RWPE1 (cell line): ENCODE measurements at places on chromosomes 4 and X.
A peak's percentile ranks its signal among the peaks of the same experiment; 100 is the strongest.

GRCh38 chrX:150983521-150984168 lies 510 bp downstream of the HMGB3 start:
- DNase-seq, result no peak

DNA sequence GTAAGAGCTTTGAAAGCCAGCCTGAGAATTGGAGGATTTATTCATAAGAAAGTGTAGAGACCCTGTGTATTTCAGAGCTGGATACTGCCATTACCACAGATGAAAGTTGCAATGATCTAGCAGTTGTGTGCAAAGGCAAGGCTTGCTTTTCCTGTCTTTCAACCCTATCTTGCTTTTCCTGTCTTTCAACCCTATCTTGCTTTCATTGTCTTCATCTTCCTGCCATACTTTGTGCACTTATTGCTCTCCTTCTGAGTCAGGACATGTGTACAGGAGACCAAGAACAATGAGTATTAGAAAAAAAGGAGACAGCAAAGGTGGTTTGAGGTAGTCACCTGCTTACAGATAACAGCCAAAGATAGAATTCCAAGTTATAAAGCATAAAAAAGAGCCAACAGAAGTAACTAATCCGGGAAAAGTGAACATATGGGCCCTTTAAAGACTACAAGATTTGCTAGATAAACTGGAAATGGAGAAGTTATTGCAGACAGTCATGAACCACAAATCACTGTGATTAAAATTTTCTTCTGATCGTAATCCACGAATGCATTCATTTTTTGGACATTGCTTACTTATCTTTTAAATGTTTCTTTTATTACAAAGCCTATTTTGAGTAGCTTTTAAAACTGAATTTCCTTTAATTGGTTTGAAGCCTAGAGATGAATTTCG lies 17.2 kb downstream of the C1QTNF7 start:
- no peak for DNase-seq

- DNase-seq, result no peak
Measured at GRCh38 chr4:185998791-185999190, 70.2 kb upstream of the TLR3 start.

GRCh38 chr4:18022572-18023050 lies 1.1 kb upstream of the LCORL start:
- DNase-seq, result no peak

DNA sequence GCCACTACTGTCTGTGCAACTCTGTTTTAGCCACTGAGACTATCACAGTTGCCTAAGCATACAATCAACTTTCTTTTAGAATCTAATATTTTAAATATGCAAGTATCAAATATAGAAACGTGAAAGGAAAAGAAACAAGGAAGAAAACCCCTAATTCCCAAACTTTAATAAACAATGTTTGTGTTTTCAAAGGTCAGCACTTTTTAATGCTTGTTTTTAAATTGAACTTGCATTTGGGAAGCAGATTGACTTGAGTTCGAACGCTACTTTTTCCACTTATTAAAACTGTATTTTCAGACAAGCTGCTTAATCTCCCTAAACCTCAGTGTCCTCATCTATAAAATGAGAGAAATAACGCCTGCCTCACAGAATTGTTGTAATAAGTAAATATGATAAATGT lies 185.8 kb upstream of the GPC4 start:
- no peak for DNase-seq

DNA sequence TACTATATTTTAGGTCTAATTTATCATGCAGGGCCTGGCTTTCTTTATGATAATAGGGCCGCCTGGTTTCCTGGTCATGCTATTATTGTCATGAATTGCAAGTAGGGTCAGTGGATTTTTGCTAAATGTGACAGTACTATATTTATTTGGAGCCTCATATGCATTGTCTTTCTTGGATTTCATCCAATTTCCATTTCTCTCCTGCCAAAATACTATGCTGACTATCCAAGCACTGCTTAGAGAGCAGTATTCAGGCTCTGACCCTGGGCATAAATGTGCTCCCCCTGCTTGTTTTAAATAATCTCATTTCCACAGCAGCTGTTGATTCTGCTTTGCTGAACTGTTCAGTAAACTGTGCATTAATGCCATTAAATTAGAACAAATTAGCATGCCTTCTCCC lies 269.3 kb downstream of the GPM6A start:
- DNase-seq, result no peak

DNA sequence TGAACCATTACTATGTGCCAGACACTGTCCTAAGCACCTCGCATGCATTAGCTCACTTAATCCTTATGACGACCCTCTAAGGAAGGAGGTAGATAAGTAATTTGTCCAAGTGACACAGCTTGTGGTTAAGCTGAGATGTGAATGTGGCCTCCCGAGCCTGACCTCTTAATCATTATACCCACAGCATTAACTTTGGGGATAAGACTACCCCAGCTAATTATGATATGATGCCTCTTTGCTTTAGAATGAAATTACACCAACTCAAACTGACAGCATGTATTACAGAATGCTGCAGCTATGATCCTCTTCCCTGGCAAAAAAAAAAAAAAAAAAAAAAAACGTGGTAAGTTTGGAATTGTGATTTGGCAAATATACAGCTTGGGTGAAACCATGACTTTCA lies 53.5 kb downstream of the APBB2 start:
- DNase-seq, result peak; percentile 27

- DNase-seq, result no peak
Measured at GRCh38 chr4:40308528-40309122, 26.5 kb upstream of the CHRNA9 start.

- no peak for DNase-seq
Measured at GRCh38 chrX:47596256-47596655, 14.0 kb downstream of the TIMP1 start.

DNA sequence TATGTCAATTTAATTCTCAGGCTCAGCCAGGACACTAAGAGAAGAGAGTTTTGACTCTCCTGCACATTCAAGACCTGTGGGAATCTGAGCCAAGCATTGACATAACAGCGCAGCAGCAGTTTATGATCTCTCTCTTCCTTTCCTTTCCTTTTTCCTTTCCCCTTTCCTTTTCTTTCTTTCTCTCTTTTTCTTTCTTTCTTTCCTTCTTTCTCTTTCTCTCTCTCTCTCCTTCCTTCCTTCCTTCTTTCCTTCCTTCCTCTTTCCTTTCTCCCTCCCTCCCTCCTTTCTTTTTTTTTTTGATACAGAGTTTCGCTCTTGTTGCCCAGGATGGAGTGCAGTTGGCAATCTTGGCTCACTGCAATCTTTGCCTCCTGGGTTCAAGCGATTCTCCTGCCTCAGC lies 21.6 kb downstream of the SAT1 start:
- no peak for DNase-seq

- DNase-seq, result no peak
Measured at GRCh38 chr4:158459085-158459820, 62.4 kb upstream of the RXFP1 start.

DNA sequence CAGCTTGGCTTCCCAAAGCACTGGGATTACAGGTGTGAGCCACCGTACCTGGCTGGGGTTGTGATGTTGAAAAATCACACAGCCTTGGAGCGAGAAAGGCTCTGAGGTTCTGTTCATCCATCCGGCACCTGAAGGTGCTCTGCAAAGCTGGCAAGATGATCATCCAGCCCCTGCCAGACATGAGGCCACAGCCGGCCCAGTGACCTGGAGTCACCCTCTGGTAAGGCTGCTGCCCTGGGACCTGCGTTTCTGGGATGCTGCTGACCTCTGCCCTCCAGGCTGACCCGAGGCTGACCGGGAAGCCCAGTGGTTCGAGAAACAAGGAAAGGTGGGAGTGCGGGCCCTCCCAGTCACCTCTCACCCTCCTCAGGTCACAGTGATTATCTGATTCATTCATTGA lies 13.5 kb upstream of the WFS1 start:
- DNase-seq, result no peak

DNA sequence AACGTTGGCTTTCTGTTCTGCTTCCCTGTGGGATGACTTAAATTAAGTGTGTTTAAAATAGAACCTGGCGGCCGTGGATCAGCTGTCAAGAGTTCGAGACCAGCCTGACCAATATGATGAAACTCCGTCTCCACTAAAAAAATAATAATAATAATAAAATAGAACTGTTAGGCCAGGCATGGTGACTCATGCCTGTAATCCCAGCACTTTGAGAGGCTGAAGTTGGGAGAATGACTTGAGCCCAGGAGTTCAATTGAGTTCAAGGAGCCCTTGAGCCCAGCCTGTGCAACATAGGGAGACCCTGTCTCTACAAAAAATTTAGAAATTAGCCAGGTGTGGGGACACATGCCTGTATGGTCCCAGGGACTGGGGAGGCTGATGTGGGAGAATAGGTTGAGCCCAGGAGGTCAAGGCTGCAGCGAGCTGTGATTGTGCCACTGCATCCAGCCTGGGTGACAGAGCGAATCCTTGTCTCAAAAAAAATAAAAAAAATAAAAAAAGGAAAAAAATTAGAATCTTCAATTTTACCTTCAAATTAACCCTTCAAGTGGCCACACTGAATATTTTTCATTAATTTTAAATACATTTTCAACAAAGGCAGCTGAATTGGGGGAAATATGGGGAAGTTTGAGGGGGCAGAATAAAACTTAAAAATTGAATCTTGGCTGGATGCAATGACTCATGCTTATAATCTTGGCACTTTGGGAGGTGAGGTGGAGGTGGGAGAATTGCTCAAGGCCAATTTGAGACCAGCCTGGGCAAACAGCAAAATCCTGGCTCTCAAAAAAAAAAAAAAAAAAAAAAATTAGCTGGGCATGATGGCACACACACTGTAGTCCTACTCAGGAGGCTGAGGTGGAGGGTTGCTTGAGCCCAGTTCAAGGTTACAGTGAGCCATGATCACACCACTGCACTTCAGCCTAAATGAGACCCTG lies 31.8 kb upstream of the HSD17B13 start:
- no peak for DNase-seq

DNA sequence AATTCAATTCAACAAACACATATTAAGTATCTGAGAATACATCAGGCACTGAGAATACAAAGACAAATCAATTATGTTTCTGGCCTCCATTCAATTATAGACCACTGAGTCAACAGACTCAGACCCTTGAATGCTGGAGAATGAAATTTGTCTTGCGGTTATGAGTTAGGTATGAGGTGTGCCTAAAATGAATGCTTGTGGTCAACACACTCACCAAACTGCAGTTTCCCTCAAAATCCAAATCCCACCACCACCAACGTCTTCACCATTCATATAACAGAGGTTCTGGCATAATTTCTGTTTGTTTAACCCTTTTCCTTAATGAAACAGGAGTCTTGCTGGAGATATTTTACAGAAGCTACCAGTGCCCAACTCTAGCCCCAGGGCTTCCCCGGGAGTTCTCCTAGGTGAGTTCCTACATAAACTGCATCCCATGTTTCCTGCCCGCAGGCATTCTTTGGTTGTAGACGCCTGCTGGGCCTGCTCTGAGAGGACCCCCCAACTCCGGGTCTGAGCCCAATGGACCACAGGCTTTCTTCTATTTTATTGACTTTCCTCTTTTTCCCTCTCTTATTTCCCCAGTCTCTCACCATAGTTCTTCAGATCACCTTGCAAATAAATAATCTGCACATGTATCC lies 119.2 kb downstream of the DDX53 start:
- DNase-seq, result no peak

DNA sequence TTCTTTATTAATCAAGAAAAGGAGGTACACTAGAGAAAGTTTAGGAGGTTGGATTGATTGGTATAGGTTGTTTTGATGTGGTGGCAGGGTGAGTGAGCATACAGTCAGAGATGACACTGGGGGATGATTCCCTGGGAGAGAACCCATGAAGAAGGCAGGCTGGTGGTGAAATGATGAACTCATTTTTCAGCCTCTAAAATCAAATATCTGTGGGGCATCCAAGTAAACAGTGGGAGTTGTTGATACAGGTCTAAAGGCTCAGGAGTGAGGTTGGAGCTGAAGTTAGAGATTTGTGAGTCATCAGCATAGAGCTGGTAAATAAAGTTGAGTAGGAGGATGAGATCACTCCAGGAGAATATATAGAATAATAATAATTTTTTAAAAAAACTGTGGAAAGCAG lies 10.0 kb upstream of the AP1S2 start:
- peak; percentile 52 for DNase-seq
